GM12878 (cell line): ENCODE measurements at places on chromosomes 11 and 22. TPM values are rescaled to one million over a fixed set of nuclear protein-coding genes. Genes with fewer than 3 reads are reported as not detected.

Gene CDC45
- total RNA-seq: 45.4 and 49.3 TPM in 2 replicates

DNA sequence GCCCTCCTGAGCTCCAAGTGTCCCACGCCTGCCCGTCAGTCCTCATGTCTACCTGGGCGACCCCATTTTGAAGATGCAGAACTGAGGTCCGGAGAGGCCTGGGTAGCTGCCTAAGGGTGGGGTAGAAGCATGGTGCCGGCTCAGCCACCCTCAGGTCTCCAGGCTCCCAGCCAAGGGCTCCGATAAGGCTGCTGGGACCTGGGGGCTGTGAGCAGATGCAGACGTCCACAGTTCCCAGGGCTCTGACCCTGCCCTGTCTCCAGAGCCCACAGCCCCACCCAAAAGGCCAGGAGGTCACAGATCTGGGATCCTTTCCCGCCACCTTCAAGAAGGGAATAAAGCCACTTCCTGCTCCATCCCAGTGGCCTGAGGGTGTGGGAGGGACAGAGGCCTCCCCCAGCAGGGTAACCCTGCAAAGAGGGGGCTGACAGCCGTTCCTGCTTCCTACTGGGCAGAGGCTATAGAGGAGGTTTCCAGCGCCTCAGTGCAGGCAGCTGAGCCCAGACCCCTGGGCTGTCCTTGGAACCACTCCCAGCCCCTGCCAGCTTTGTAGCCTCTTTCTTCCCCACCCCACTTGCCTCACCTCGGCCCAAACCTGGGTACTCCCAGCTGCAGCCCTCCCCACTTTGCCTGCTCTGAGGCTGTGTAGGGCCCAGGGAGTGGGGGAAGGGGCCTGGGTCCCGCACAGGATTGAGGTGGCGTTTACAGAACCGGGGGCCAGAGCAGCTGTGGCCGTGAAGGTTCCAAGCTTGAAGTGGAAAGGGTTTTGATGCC is 85.5 kb downstream of the CDKN1C start:
- DNase-seq: no peak

DNA sequence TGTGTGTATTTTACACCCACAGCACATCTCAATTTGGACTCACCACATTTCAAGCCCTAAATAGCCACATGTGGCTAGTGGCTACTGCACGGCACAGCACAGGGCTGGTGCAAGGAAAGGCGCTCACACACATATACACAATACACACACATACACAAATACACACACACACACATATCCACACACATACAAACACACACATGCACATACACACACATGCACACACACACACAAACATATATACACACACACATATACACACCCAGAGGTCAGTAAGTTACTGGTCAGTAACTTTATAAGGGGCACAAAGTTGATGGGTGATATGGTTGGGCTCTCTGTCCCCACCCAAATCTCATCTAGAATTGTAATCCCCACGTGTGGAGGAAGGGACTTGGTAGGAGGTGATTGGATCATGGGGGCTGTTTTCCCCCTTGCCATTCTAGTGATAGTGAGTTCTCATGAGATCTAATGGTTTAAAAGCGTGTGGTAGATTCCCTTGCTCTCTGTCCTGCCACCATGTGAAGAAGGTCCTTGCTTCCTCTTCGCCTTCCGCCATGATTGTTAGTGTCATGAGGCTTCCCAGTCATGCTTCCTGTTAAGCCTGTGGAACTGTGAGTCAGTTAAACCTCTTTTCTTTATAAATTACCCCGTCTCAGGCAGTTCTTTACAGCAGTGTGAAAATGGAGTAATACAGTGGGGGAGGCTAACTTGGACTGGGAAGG is 37.6 kb upstream of the DKK3 start:
- no peak for DNase-seq

GRCh38 chr22:38286915-38287669 is 14.3 kb upstream of the TMEM184B start:
- no peak for DNase-seq

Gene TH
- total RNA-seq: not detected in 2 replicates

GRCh38 chr11:133134314-133135173 is 397.8 kb downstream of the OPCML start:
- DNase-seq: peak; percentile 16

DNA sequence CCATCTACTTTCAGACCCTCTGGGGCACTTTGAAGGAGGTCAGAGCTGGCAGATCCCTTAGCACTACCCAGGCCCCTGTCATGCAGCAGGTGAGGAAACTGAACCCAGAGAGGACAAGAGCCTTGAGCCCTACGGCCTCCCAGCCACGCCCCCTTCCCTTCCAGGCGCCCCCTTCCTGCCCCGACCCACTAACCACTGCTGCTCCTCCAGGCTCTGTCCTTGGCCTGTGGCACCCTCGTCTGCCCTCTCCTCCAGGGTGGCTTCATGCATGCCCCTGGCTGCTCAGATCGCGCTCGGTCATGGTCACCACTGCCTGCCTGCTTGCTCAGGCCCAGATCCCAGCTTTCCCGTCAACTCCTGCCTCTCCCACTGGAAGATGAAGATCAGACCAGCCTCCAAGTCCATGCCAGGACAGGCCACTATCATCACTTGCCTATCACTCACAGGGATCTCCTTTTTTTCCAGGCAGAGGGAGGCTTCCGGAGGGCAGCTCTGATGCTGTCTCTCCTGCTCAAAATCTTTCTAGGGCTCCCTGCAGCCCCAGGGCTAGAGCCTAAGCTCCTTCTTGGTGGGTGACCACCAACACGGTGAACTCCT is 30.7 kb downstream of the ELFN2 start:
- DNase-seq: no peak

Gene C11orf87
- not detected in 2 replicates for total RNA-seq

- DNase-seq: no peak
These were observed 372.6 kb upstream of the NARS2 start for GRCh38 chr11:78946945-78947902.

GRCh38 chr11:109708184-109708583 is 286.2 kb downstream of the C11orf87 start:
- no peak for DNase-seq

DNA sequence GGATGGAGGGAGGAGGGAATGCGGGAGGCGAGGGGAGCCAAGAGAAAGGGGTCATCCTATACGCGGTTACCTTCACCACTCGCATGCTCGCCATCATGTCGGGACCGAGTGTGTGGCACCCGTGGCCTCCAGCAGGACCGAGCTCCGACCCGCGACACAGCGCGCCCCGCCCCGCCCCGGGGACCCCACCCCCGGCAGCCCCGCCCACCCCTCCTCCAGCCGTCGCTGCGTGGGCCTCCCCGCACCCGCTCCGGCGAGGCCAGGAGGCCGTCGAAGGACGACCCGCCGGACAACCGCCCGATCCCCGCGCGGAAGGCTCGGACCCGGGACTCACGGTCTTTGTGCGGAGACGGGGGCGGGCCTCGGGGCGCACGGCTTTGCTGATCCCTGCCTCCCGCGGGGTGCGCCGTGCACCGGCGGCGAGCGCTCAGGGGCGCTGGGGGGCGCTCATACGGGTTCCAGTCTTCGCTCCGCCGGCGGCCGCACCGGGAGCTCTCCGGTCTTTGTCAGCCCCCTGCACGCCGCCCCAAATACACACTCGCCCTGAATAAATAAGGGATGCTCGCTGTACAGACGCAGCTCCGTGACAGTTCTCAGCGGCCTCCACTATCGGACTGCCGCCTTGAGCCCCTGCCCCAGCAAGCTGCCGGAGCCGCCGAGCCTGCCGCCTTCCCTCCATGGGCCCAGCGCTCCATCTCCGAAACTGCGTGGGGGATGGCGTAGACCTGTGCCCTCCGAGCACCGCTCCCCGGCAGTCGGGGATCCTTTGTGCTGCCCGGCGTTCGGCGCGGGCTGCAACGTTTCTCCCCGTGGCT is at the start of gene UBE2L6:
Gene UBE2L6 (minus strand): TSS at position 158 of the 815 bp plus-strand sequence. CDS start 61 bp downstream, at position 97.
- DNase-seq: no peak

- no peak for DNase-seq
These were observed 74.8 kb upstream of the PITPNB start for GRCh38 chr22:27993774-27994350.

DNA sequence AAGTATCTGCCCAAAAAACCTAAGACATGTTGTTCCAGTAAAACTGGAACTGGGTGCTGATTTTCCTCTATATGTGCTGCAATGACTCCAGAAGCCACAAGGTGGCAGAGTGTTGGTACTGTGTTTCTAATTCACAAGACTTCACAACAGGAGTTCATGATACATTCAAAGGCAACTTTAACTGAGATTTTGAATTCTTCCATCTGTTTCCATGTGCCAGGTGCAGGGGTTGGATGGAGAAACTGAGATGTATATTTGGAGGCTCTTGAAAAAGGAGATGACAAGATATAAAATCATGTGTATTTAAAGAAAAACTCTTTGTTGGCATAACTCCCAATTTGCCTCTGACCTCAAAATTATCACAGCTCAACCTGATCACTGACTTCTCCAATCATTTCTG is 1098.6 kb upstream of the CCDC90B start:
- no peak for DNase-seq

- DNase-seq: no peak
These were observed 605.8 kb downstream of the TBC1D22A start for GRCh38 chr22:47367993-47368945.

DNA sequence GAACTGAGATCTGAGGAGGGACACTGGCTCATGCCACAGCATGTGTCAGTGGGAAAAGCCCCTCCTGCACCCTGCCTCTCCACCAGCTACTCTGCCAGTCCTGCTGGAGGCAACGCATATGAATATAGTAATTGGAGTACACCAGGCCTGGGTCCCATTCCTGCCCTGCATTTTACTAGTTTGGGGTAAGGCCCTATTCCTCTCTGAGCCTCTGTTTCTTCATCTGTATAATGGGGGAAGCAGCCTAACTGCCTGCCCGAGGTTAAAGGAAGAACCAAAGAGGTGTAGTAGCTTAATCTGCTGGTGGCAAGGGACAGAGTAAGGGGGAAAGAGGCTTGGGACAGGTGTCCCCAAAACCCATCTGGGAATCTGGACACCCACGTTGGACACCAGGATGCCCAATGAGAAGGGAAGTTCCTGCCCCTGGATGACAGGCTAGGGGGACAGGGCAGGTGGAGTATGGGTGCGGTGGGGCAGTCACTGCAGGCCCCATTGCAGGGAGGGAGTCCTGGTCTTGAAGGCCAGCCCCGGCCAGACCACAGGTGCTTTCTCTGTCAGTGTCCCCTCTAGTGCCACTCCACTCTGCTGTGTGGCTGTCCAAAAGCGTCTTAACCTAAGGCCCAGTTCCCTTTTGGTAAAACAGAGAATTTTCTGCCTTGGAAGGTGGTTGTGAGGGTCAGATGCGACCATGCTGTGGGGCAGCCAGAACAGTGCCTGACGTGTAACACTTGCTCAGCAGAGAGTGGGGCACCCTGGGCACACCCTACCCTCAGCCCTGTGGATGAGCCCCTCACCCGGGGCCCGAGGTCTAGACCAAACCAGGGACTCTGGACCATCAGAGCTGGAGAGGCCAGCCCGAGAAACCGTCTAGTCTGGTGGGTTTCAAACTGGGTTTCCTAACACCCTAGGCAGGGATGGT is 11.5 kb downstream of the TSKU start:
- DNase-seq: no peak

DNA sequence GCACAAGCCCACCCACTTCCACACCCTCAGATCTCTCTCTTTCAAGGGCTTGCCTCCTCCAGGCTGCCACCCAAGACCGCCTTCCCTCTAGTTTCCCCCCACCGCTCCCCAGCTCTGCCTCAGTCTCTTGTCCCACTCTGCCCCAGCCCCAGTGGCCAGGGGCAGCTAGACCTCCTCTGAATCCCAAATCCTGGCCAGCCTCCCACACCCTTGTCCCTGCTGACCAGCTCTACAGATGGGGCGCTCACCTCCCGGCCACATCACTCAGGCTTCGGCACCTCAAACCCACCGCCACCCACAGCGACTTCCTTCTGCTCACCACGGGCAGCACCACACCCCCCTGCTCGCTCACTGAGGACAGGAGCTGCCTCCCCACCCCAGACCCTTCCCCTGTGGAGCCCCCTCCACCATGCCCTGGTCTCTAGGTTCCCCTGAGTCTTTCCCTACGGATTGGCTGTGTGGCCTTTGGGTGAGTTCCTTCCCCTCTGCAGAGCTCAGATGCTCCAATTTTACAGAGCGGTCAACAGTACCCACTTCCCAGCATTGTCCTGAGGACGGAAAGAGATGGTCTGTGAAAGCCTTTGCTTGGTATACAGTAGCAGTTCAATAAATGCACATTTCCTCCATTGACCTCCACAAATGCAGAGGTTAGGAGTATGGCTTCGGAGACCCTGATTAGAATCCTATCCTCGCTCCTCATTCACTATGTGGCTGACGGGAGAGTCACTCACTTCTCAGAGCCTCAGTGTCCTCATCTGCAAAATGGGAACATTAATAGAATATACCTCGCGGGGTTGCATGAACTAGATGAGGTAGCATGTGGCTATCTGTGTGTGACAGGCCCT is 11.5 kb upstream of the SPI1 start:
- no peak for DNase-seq

DNA sequence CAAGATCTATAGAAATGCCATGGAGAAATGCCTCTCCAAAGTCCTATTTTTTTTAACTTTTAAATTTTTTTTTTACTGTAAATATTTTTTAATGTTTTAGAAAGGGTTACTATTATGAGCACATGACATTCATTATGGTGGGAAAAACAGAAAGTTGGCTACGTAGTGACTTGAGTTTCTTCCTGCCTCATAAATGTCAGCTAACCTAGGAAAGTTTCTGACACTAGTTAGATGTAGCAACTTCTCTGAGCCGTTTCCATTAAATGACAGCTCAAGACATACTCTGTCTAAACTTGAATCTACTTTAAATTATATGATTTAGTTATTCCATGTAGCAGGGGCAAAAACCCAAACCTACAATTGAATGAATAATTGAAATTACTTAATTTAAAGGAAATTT is 18.4 kb upstream of the CTSC start:
- DNase-seq: no peak

Gene TP53I11
- total RNA-seq: 0.21 and 0.23 TPM in 2 replicates

- DNase-seq: no peak
These were observed 7.6 kb downstream of the YDJC start for GRCh38 chr22:21622011-21622918.

- DNase-seq: no peak
These were observed 23.0 kb downstream of the PIWIL3 start for GRCh38 chr22:24751518-24751917.

Gene OR51B5
- 0.18 TPM in 1 of 2 replicates, not detected in the other for total RNA-seq

DNA sequence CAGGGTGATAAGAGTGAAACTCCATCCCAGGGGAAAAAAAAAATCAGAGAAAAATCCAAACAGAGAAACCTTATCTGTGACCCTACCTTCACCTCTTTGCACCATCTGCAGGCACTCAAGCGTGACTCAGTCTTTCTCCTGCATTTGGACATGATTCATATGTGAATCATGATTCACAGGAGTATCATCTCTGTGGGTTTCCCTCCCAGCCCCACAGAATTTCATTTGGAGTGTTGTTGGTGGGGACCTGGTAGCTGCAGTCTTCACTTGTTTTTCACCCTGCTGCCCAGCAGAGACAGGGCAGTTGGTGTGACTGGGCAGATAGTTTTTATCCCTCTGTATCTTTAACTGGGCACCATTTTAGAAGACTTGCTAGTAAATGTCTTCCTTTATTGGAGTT is 75.7 kb downstream of the DEPDC5 start:
- DNase-seq: peak; percentile 19

- DNase-seq: no peak
These were observed 60.1 kb upstream of the ZC3H12C start for GRCh38 chr11:110032957-110033570.

Gene OR4P4
- not detected in 2 replicates for total RNA-seq

- DNase-seq: no peak
These were observed 105.0 kb upstream of the SESN3 start for GRCh38 chr11:95335989-95336388.
